ENCODE measurements at places on chromosomes 11 and 22. TPM values are rescaled to one million over a fixed set of nuclear protein-coding genes. Genes with fewer than 3 reads are reported as not detected.

Gene TMEM121B
- not detected for total RNA-seq

Gene SLC22A25
- total RNA-seq, result not detected

Gene KCNA4
- 1.2 TPM for total RNA-seq

Gene SELENOM
- total RNA-seq, result 226 TPM

Gene PC
- 20.8 TPM for total RNA-seq

Gene SCGB1C1
- total RNA-seq, result not detected

Gene RNF26
- total RNA-seq, result 11.7 TPM

Data from pericardium fibroblast (primary cell).